ENCODE measurements at places on chromosomes 6 and 20.

DNA sequence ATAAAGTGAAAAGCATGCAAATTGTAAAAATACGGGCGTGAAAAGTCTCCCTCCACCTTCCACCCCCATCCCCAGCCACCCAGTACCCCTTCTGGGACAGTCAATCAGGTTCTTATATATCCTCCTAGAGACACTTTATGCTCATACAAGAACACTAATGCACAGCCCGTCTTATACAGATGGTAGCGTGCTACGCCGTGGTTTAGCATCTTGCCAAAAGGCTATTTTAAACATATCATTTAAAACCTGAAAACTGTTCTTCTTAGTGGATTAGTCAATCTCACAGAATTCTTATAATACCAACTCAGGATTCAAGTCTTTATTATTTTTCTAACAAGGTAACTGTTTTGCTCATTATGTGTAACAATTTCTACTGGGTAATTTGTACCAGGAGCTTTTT, 57.2 kb upstream of the MRPS10 start:
- DNase-seq = no peak

DNA sequence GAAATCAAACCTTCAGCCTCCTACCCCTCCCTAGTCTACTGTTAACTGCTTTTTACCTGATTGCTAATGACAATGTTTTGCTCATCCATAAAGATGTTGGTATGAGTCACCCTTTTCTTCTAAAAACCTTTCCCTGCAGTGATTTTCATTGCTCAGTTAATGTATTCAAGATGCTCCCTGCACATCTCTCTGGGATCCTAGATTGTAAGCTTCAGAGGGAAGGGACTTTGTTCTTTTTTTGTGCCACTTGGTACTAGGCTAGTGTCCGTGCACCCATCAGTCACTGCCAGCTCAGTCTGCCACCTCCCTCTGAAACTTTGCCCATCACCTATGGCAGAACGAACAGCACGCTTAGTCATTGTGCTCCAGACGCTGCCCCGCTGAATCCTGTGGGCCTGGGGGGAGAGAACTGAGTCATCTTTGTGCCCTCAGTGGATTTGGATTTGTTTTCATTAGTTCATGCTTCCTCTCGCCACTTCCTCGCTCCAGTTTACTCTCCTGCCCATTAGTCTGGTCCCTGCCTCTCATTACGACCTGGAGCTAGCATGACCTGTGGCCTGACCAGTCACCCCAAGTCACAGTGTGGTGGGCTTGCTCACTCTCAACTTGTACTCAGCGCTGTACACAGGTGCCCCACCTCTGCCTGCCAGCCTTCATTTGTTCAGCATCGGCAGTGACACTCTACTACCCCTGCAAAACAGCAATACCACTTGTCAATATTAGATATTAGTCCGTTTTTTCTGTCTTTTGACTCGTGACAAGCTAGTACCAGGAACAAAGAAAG, 78.0 kb upstream of the TMEM181 start:
- DNase-seq = peak; percentile 74

DNA sequence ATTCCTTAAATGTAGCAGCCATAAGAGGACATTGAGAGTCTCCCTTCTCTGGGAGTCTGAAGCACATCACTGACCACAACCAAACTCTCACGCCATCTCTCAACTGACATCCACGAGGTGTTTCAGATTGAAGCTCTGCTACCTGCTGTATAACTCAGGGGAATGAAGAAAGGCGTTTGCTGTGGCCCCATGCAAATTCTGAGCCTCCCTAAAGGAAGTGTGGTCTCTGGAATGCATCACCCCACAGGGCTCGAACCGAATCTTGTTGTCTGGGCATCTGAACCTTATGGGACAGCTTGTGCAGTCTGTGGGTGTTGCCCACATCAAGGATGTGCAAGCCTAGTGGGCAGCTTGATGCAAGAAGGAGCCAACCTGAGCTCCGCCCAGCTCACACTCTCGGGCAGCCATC, 10.9 kb downstream of the PMEPA1 start:
- DNase-seq = no peak

GRCh38 chr6:23875006-23875405, 251.0 kb upstream of the NRSN1 start:
- no peak for DNase-seq

DNA sequence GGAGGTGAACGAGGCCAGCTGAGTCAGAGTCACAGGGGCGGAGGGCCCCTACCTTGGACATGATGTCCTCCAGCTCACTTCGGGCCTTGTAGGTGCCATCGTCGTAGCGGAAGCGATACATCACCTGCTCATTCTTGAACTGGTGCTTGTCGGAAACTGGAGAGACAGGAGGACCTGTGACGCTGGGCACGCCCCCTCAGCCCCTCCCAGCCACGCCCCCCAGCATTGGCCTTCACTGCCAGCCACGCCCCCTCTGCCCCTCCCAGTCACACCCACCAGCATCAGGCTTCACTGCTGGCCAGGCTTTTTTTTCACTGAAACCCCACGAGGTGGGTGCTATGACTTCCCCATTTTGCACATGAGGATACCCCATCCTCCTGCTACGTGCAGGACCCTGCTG, 148.2 kb downstream of the PREX1 start:
- no peak for DNase-seq

DNA sequence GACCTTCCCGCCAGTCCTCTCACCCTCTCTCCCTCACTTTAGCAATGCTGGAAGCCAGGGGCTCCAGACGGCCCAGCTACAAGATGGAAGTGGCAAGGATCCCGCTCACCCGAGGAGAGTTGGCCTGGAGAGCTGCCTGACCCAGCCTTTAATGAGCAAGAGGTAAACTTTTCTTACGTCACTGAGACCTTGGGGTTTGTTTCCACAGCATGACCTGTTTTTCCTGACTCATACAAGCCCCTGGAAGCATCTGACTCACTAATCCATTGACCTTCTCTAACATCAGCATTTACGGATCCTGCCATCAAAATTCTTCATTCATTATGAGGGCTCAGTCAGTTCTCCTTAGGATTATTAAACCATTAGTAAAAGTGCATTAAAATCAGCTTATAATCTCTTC, 120.4 kb downstream of the MYLK4 start:
- peak; percentile 95 for DNase-seq

DNA sequence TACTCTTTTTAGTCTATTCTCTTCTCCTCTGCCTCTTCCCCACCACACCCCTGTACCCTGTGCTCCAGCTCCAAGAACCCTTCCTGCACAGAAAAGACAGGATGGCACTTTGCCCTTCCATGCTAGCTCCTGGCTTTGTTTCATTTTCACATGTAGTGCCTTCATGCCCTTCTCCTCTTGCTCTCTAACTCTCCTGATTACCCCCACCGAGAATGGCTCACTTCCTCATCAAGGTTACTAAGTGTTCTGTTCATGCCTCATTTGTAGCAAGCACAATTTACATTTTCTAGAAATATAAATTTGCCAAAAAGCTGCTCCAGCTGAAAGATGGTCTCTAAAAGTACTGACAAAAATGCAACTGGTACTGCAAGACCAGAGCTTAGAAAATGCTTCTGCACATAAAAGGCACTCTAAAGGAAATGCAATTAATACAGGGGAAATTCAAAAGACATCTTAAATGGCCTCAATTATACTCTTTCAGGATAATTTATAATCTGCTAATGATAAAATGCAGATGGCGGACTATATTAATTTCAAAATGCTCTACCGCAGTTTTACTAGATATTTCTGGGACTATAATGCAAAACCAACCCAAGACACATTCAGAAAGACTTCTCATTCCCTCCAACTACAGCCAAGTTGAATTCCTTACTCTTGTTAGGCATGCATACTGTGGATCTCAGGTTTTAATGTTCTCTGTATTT, 570.2 kb downstream of the PRKN start:
- DNase-seq = no peak

- DNase-seq = no peak
These were observed 252.3 kb upstream of the SASH1 start for GRCh38 chr6:148090326-148090725.

Measured in kidney epithelial cell (primary cell).